ENCODE measurements at places on chromosomes 5 and 9.

DNA sequence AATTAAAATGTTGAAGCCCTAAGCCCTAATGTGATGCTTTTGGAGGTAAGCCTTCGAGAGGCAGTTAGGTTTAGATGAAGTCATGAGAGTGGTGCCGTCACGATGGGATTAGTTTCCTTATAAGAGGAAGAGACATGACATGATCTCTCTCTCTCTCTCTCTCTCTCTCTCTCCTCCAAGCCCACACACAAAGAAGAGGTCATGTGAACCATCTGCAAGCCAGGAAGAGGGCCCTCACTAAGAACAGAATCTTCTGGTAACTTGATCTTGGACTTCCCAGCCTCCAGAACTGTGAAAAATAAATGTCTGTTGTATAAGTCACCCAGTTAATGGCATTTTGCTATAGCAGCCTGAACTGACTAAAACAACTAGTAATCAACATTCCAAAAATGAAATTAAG lies 175.5 kb downstream of the GNA14 start:
- no peak for DNase-seq

GRCh38 chr9:4798281-4799032 lies 5.7 kb downstream of the RCL1 start:
- DNase-seq, result no peak

- DNase-seq, result no peak
Measured at GRCh38 chr5:10556893-10557746, 6.8 kb upstream of the ANKRD33B start.

DNA sequence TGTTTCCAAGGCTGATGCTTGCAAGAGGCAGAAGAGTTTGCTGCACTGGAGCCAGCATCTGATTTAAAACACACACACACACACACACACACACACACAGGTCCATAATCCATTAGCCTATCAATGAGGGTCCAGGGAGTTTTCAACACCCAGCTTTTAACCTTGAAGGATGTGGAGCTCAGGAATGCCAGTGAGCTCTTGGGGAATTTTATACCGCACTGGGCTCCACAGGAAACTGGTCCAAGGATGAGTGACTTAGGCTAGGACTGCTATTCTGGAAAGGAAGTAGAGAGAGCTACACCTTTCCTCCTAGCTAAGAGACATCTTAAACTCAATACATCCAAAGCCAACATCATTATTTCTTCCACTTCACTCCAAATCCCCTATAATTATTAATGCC lies 942 bp upstream of the NRG2 start:
- DNase-seq, result no peak

DNA sequence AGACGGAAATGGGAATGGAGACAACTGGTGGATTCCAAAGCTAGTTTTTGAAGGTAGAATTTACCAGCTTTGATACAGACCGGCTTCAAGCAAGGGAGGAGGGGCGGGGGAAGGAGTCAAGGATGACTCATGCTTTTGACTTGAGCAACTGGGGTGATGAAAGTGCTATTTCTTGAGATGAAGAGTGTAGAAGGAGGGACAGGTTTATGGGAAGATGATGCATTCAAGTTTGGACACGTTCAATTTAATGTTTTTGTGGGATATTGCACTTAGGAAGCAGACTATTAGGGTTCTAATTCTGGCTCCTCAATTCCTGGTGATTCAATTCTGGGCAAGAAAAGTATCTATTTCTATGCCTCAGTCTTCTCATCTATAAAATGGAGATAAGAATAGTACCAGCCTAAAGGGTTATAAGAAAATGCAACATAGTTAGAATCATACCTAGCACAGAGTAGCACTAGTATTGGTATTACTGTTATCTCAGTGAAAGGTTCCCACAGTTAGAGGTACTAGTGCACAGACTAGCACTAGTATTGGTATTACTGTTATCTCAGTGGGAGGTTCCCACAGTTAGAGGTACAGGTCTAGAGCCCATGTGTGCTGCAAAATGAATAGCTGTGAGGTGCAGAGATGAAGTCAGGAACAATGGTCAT lies 4.6 kb downstream of the NIPAL4 start:
- peak; percentile 76 for DNase-seq

- no peak for DNase-seq
Measured at GRCh38 chr5:145919413-145919812, 17.0 kb upstream of the SH3RF2 start.

DNA sequence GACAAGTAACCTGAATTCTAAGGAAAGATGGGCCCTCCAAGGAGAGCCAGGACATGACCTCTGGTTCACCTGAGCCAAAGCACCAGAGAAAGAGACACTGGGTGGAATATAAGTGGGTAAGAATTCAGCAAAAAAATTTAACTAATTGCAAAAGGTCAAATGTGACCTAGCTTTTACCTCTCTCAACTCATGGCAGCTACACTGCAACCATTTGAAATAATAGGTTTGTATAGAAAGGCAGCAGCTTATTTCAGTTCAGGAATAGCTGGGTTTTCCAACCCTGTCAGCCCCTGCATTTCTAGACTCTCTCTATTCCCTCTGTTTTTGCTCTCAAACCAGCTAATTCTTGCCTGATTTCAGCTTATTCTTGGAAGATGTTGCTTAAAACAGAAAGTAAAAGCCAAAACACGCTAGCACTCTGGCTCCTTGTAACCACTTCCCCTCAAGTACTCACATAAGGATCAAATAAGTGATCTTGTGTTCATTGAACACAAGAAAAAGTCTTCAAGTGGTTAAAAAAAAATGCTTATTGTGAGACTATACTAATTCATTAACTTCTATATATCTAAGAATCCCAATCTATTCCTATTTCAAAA lies 101.1 kb upstream of the NR4A3 start:
- DNase-seq, result no peak

GRCh38 chr5:2024986-2025721 lies 142.4 kb upstream of the IRX4 start:
- DNase-seq, result no peak

DNA sequence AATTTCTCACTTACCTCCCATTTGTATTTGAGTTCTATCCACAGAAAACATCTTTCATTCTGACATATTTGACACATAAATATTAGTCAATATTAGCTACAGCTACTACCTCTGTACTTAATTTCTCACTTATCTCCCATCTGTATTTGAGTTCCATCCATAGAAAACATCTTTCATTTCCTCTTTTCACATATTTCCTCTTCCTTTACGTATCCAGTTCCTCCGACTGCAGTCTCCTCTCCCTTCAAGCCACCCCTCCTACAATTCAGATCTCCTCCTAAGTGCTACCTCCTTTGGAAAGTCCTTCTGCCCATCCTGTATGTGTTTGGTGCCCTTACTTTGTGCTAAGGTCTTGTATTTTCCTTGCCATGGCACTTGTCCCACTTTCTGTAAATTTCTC lies 1.6 kb downstream of the SREK1IP1 start:
- no peak for DNase-seq

DNA sequence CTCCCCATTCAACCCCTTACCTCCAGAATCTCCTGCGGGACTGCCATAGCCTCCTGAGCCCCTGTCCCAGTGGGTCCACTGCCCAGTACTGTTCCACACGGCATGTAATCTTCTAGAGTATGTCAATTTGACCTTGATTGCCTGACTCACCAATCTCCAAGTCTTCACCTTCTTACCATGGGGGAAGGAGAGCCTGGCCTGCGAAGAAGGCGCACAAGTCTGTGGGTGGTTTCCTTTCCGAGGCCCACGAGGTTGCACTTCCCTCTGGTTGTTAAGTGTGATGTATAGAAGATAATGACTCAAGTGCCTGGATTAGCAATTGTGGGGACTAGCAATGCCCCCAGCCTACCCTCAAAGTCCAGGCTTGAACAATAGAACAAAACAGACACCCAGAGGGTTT lies 8.1 kb upstream of the TENT4A start:
- no peak for DNase-seq

- DNase-seq, result no peak
Measured at GRCh38 chr5:23035555-23036090, 182.5 kb upstream of the CDH12 start.

DNA sequence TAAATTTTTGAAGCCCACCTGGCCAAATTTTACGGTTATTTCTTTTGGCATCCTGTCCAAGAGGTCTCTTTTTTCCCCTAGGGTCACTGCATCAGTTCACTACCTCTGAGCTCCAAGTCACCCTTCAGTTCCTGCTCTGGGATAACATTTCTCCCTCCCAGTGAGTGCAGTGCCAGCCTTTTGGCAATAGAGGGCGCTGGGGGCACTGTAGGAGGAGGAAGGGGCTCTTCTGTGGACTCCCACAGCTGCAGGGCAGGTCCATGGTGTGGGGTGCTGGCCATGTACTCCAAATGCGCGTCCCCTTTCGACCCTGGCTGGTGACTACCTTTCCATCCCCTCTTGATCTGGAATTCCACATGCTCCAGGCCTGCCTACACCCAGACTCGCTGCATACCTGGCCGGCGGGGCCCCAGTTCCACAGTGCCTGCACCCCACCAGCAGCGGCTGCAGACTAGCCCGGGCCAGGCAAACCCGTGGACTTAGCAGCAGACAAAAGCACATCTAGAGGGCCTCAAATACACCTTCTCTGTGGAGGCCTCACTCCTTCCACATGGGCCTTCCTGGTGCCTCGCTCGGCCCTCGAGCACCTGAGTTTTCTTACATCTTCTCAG lies 20.3 kb upstream of the NINJ1 start:
- no peak for DNase-seq

GRCh38 chr5:2251751-2252150 lies 369.0 kb upstream of the IRX4 start:
- no peak for DNase-seq

GRCh38 chr5:96582343-96582742 lies 79.8 kb upstream of the CAST start:
- no peak for DNase-seq

- DNase-seq, result no peak
Measured at GRCh38 chr5:133475986-133476385, 136.4 kb downstream of the FSTL4 start.

DNA sequence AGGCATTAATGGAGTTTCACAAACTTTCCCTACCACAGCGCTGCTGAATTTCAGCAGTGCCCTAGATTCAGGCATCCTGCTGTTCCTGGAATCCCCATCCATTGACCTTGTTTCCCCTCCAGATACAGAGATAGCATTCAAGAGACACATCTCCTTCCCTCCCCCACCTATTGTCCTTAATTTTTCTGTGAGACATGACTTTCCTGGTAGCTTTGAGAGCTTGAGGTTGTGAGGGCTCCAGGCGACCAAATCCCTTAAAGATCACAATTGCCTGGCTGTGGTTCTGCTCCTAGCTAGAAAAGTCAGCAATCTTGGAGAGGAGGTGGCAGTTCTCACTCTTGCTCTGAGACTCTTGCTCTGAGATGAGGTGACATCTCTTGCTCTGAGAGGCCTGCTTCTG lies 48.0 kb downstream of the PRR16 start:
- DNase-seq, result no peak

DNA sequence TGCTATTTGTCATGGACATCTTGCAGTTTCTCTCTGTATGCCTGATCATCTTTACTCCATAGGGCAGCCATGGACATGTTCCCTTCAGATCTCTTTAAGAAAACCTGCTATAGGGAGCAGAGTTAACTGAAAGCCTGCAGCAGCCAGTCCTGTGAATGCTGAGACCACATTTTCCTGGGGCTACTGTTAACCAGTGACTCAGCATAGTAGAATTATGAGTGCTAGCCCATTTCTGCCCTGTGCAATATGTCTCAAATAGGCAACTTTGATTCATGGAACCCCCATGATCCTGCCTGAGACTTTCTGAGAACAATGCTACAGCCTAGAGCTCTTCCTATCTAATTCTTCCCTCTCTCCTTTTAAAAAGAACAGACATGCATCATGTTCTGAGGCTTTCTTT lies 624.2 kb downstream of the CHSY3 start:
- DNase-seq, result no peak

- DNase-seq, result no peak
Measured at GRCh38 chr5:16713386-16713928, 96.7 kb upstream of the RETREG1 start.

- no peak for DNase-seq
Measured at GRCh38 chr9:121626012-121626411, 25.4 kb upstream of the DAB2IP start.

DNA sequence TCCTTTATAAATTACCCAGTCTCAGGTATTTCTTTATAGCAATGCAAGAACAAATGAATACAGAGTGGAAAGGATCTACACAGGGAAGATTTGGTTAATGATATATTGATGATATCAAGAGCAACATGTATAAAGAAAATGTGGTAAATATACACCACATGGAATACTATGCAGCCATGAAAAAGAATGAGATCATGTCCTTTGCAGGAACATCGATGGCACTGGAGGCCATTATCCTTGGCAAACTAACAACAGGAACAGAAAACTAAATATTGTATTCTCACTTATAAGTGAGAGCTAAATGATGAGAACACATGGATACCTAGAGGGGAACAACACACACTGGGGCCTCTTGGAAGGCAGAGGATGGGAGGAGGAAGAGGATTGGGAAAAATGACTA lies 19.9 kb upstream of the PUM3 start:
- no peak for DNase-seq

DNA sequence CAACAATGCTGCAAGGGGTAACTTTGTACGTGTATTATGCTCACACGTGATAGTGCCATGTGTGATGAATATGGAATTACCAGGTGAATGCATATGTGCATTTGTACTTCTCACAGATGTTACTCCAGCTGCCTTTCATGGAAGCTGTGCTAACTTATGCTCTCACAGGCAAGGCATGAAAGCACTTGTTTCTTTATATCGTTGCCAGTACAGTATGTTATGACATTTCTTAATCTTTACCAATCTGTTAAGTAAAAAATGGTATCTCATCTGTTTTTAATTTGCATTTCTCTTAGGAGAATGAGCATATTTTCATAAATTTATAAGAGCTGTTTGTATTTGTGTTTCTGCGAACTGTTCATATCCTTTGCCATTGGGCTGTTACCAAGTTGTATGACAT lies 311.8 kb upstream of the DMRT1 start:
- no peak for DNase-seq

- peak; percentile 54 for DNase-seq
Measured at GRCh38 chr9:136283291-136284235, 20.3 kb downstream of the CCDC187 start.

- DNase-seq, result no peak
Measured at GRCh38 chr5:95801961-95802360, 20.6 kb downstream of the GLRX start.

DNA sequence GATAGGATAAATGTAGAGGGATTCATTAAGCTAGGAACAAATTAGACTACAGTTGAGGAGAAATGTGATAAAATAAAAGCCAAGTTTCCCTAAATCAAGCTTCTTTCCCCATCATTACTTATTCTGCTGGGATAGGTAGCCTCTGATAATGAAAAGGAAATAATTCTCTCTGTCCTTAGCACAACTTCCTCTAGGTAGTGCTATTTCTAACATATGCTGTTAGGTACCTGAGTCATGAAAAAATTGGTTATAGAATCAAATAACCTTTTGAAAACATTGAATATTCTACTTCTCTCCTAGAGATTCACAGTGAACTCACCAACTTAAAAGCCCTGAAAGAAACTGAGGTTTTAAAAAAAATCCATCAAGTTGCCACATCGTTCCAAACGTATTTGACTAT lies 1793.1 kb downstream of the EFNA5 start:
- DNase-seq, result no peak

GRCh38 chr9:35826071-35826701 lies 2.3 kb downstream of the FAM221B start:
- peak; percentile 44 for DNase-seq

DNA sequence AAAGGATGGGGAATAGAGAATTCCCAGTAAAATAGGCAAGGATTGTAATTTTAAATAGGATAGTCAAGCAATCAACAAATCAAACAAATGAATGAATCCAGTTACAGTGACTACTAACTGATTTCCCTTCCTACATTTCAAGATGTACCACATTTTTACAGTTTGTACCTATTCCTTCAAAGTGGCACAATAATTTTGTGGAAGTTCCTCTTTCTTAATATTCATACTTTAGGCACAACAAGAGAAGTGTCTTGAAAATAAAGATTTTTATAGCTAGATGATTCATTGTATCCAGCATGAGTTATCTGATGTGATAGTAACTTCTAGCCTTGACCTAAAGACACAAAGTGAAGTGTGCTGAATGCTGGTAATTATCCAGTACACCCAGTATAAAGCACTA lies 122.2 kb upstream of the ACOT12 start:
- DNase-seq, result no peak

All from HCT116 (cell line).